Cortex of kidney (tissue), 1 donor: ENCODE measurements at places on chromosomes 1 and 21.

- no peak for DNase-seq
These were observed 4.0 kb downstream of the RGS16 start for GRCh38 chr1:182600036-182600713.

GRCh38 chr1:241715956-241716355 lies 63.9 kb downstream of the WDR64 start:
- no peak for DNase-seq

DNA sequence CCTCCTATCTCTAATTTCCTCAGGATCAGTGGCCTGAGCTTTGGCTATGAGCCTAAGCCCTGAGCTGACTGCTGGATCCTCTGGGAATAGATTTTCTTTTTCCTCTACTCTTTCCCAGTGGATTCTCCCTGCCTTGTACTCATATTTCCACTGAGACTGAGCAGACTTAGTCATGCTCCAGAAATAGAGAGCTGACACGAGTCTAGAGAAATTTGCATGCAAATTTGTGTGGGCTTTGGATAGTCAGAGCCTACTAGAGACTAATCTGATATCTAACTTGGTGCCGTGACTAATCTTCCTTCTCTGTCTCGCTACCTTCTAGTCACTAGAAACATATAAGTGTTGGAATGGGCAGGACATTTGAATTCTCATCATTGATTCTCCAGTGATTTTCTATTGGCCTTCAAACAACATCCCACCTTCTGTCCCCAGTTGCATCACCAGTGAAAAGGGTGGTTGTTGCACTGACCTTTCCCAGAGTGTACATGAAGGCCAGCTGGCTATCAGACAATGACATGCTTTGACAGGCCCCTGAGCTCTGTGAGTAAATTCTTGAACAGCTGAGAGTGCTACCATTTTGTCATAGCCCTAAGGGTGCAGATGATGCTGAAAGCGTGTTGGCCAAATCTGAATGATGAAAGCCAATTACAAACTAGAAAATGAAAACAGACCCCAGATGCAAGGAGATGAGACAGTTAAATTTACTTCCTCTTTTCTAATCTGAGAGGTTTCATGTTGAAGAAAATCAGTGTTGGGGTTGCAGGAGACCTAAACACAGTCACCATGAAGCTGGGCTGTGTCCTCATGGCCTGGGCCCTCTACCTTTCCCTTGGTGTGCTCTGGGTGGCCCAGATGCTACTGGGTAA lies at the start of gene FCRLA:
Gene FCRLA (plus strand): TSS at position 748 of the 866 bp plus-strand sequence. CDS start 36 bp downstream, at position 784.
- no peak for DNase-seq

- no peak for DNase-seq
These were observed 10.2 kb upstream of the RNF186 start for GRCh38 chr1:19825298-19825697.

GRCh38 chr1:51578383-51579109 lies 38.3 kb upstream of the OSBPL9 start:
- no peak for DNase-seq

DNA sequence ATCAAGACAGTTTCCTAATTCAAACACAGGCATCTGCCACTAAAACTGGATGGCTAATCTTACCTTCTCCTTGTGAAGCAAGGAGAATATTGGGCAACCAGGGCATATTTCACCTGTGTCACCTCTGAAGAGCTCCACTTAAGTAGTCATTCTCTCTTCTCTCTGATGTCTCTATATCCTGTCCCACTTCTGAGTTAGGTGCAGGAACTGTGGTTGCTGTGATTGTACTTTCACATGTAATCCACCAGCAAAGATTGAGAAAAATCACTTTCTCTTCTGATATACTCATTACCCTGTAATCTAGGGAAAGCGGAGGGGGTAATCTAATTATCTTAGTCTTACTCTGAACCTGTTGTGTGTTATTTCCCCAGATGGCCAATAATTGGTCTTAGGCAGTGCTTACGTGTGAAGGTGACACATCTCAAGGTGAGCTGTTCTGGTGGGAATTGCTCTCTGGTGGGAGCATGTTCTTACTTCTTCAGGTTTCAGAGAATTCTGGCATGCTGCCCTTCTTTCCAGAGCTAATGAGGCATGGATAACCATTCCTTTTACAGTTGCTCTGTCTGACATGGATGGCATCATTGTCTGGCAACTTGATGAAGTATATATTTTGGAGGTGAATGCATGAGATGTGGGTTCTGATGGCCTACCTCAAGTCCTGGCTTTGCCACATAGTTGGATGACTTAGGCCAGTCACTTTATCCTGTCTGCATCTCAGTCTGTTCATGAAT lies 12.0 kb downstream of the XCL2 start:
- DNase-seq = no peak

DNA sequence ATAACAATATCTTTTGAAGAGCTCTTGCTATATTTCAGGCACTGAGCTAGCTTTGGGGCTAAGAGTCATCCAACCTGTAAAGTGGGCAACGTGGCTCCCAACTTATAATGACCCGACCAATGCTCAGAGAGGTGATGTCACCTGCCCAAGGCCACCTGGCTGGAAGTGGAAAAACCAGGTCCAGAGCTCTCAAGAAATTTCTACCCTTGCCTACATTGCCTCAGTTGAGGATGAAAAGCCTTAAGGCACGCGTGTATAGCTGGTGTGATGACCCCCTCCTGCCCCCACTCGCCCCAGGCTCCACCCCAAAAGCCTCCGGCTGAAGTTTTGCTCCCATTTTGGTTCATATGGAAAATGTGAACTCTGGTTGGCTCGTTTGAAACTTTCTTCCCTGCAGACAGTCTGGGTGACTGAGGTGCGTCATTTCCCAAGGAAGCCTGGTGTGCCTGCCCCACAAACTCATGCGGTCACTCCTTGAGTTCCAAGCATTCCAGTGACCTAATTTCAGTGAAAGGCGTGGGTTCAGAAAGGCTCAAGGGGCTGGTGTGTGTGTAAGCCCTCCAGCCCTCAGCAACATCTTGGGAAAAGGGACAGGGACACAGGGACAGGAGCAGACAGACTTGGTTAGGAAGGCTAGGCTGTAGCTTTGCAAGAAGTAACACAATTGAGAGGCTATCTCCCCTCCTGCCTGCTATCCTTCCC lies 20.5 kb downstream of the HTR1D start:
- DNase-seq = no peak

GRCh38 chr21:38244885-38245869 lies 11.6 kb upstream of the KCNJ15 start:
- DNase-seq = no peak

DNA sequence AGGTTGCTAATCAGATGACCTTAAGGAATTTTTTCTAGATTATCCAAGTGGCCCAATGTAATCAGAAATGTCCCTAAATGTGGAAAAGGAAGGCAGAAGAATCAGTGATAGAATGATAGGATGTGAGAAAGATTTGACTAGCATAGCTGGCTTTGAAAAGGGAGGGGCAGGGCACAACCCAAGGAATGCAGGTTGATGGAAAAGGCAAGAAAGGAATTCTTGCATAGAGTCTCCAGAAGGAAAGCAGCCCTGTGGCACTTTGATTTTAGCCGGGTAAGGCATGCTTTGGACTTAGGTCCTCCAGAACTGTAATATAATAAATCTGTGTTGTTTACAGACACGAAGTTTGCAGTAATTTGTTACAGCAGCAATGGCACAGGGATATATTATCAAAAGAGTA lies 375.7 kb upstream of the B3GALT2 start:
- DNase-seq = no peak

DNA sequence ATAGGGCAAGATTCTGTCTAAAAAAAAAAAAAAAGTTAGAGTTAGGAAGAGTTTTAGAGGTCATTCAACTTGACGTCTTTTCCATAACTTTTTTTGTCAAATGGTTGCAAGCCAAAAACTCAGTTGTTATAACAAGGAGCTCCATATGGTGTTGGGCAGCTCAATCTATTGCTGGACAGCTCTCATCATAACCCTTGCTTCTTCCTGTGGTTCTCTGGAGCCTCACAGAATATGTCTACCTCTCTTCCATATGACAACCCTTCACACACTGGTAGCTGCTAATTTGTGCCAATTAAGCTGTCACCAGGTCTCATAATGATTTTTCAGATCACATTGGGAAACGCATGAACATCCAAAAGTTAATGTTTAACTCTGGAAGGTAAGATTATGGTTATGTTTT lies 57.8 kb upstream of the SLC16A1 start:
- DNase-seq = no peak

- no peak for DNase-seq
These were observed 31.9 kb upstream of the KCNA2 start for GRCh38 chr1:110638058-110638457.

DNA sequence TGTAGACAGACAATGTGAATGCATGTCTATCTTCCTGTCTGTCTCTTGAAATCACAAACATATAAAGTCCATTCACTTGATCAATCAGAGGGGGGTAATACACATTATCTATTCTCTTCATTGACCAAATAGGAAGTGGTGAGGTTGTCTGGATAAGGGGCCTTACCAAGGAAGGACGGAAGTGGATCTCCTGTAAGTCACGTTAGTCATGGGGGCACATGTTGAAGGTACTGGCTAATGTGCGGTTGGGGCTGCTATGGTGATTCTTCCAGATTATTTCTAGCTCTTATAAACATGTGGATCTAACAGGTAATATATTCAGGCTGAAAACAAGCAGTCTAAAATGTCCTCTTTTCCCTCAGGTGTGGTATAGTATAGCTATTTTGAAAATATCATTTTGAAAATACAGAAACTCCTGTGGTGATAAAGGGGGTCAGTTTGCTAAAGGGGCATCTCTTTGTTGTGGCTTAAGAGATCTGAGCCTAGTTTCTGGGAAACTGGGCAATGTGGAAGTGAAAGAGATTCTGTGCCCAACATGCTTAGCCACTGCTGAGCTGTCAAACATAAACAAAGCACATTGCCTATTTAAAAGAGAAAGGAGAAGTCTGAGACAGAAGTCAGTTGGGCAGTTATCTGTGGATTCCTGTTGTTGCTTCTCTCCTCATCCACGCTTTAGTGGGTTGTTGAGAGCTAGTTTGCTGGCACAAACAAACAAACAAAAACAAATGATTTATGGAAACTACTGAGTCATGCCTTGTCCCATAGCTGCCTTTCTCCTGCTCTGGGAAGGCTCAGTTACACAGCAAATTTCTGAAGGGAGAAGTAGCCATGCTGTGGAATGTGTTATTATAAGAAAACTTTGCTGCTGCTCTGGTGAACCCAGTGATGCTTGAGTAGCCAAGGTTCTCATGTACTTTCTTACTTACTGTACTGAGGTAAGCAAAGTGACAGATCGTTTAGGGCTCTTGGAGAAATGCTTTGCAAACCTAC lies 166.9 kb downstream of the HLX start:
- DNase-seq = no peak

- DNase-seq = no peak
These were observed 22.1 kb upstream of the NEXN start for GRCh38 chr1:77866296-77866695.

GRCh38 chr1:19765623-19766022 lies 34.1 kb downstream of the TMCO4 start:
- no peak for DNase-seq

GRCh38 chr1:198641501-198641900 lies 2.7 kb downstream of the PTPRC start:
- DNase-seq = no peak

GRCh38 chr1:32962248-32962896 lies 2.2 kb downstream of the RNF19B start:
- DNase-seq = no peak

DNA sequence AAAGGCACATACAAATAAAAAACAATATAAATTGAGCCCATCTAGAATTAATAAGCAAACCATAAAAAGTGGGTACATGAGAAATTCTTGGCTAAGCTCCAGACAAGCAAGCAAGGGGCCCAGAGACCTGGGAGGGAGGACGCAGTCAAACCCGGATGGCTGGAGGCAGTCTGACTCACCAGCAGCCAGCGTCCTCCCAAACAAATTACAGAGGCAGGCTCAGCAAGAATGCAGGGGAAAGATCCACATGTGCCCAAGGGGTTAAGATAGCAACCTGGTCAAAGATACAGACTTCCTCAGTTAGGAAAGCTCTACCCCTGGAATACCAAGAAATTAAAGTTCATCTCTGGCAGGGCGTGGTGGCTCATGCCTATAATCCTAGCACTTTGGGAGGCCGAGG lies 7.4 kb upstream of the TIAM1 start:
- no peak for DNase-seq

- DNase-seq = no peak
These were observed 659.4 kb upstream of the RGS18 start for GRCh38 chr1:191498825-191499224.

- no peak for DNase-seq
These were observed 6.9 kb upstream of the BCL9 start for GRCh38 chr1:147534386-147534785.

GRCh38 chr21:35649186-35649585 lies 411.1 kb downstream of the SETD4 start:
- no peak for DNase-seq

DNA sequence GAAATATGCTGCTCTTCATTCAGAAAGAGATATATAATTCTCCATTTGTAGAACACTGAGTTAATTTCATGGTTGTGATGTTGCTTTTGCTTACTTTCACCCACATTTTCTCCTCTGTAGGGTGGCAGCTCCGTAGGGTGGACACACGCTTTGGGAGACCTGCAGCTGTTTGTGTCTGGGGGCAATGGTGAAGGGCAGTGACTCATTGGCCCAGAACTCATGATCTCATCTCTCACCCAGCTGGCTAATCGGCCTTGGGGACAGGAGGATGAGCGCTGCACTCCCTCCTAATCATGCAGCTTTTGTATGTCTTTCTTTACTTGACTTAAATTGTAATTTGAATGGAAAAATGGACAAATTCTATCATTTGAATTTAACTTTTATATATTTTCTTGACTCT lies 9.6 kb downstream of the DISC1 start:
- DNase-seq = no peak

- no peak for DNase-seq
These were observed 4.4 kb upstream of the LGR6 start for GRCh38 chr1:202189001-202189790.

GRCh38 chr1:20404466-20404865 lies 81.5 kb downstream of the CAMK2N1 start:
- DNase-seq = no peak

GRCh38 chr1:33332357-33332789 lies 11.5 kb upstream of the A3GALT2 start:
- no peak for DNase-seq

DNA sequence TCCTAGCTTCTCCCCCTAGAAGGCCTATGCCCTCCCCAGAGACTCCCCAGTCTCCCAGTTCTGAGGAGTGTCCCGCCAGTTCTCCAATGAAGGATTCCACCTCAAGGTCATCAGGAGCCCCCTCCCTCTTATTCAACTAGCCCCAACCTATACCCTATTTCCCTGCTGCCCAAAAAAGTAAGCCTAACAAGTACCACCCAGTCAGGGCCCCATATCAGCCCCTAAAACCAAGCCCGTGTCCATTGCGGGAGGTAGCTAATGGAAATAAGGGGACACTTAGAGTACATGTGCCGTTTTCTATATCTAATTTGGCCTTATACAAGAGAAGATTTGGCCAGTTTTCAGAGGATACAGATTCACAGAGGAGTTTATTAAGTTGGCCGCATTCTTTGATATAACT lies 416.2 kb downstream of the MATN1 start:
- DNase-seq = no peak

DNA sequence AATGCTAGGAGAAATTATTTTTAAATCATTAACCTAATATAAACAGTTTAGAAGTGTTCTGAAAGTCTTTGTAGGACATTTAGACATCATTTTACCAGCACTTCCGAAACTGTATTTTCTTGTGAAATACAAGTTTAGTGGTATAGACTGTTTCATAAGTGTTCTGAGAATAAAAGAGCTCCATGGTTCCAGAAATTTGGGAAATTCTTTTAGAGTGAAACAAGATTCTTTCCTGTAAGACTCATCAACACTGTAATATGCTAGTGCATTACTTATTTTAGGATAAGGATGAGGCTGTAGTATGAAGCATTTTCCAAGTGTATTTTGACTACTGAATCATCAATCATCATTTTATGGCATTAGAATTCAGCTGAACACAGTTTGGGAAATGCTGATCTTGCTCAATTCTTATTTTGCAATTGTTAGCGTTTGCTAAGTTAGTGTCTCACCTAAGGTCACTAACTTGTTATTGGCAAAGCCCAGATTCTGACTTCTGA lies 73.4 kb downstream of the CEP350 start:
- no peak for DNase-seq
